ENCODE measurements at places on chromosomes 2 and 18.

DNA sequence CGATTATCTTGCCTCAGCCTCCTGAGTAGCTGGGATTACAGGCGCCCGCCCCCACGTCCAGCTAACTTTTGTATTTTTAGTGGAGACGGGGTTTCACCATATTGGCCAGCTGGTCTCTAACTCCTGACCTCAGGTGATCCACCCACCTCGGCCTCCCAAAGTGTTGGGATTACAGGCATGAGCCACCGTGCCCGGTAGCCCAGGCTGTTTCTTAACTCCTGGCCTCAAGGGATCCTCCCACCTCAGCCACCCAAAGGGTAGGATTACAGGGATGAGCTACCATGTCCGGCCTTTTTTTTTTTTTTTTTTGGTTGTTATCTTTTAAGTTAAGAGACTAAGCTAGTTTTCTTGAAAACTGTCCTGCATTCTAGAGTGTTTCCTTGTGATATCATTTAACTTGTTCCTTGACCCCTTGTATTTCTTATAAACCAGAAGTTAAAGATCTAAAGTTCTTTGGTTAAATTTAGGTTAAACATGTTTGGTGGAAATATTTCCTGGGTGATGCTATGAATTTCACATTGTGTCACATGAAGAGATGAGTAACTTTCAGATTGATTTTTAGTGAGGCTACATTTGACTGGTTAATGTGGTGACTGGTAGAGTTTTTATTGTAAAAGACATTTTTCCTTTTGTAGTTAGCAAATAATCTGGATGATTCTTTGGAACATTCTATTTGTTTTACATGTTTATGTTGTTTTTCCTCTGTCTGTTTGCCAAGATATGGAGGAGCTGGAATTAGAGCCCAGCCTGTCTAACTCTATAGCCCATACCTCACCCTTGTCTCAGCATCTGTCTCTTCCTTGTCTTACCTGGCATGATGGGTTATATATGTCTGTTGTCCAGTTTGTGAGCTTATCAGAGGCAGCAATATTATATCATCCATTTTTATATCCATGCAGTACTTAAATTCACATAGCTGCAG lies 5.2 kb downstream of the NCAPH start:
- no peak for DNase-seq

GRCh38 chr2:206154197-206154596 lies 5.0 kb downstream of the NDUFS1 start:
- no peak for DNase-seq

DNA sequence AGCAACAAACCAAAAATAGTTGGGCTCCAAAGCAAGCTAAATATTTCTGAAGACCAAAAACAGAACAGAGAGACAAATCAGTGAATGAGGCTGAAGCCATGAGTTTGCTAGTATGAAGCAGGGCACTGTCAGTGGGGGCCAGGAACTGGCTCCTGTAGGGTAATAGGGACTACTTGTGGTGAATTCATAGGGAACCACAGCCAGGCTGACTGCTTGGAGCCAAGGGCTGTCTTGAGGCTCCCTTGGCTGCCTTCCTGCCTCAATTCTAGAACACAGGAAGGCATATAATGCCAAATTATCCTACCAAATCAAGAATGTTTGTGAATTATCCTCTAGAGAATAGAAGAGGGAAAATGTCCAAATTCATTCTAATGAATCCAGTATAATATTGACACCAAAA lies 406.0 kb downstream of the CCDC85A start:
- DNase-seq: peak; percentile 28

DNA sequence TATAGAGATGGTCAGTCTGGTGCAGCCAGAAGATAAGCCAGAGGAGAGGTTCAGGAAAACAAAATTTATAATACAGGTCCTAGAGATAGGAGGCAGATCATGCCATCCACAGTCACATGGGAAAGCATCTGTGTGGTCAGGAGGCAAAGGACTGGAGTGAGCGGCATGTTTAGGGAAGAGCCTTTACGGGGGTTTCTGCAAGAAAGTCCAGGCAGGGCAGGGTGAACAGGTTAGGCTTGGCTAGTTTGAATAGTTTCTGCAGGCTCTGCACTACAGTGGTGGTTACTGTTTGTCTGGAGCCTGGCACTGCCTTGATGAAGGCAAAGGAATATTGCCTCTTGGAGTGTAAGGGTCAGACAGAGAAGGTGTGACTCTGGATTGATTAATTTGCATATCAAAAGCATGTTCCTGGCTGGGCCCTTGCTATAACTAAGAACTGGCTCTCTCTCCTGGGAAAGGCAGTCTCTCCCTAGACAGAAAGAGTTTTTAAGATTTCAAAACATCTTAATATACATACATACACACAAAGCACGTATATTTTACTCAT lies 1034.7 kb upstream of the CHAC2 start:
- no peak for DNase-seq

DNA sequence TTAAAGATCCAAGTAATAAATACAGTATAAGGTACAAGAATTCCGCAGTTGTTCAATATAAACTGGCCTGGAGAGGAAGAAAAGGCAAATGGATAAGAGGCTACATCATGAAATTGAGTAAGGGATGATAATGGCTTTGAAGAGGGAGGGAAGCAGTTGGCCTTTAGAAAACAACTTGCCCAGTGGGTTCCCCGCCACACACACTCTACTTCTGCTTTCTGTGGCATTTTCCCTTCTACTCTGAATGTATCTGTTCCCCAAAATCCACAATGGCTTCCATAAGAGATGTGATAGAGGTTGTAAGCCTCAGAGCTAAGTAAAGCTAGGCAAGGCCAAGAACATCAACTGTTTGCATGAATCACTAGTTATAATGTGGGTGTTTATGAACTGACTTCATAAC lies 221.3 kb downstream of the MBD2 start:
- DNase-seq: no peak

DNA sequence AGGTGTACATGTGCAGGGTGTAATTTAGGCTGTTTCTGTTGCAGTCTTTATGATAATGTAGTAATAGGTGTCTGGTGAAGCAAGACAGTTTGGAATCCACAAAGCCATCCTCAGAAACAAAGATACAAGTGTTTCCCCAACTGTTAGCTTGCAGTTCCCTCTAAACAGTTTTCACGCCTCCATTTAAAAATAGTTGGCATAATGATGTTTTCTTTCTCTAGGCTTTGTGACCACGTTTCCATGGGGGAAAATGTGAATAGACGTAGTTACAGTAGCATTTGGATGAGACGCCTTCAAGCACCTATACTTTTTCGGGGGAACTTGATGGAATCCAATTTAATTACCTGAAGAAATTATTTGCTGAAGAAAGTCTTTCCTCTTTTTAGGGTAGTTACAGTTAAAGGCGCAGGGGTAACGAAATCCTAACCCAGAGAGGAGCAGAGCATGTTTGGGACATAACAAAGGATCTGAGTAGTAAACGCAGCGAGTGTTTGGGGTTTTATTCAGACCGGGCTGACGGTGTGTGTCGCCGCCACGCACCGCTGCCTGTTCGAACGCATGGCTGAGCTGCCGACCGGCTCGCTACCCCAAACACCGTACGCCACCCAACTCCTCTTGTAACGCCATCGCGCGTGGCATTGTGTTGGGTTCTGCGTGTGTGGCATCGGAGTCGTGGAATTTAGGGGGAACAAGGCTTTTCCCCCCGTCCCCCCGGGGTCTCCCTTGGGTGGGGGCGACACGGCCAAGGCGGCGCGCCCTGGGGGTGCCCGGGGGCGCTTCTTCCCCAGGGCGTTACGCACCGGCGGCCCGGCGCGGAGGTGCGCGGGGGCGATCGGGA lies 681 bp upstream of the NRP2 start:
- DNase-seq: no peak

All from femur (tissue), 1 donor.